ENCODE measurements at places on chromosomes 4 and X. TPM values are rescaled to one million over a fixed set of nuclear protein-coding genes. Genes with fewer than 3 reads are reported as not detected.

ZNF718 gene
- total RNA-seq, result 14.6 TPM

ZCCHC18 gene
- 0.52 TPM for total RNA-seq

SAGE1 gene
- not detected for total RNA-seq

STK26 gene
- 38.5 TPM for total RNA-seq

MRPS18C gene
- 39.0 TPM for total RNA-seq

LIMCH1 gene
- 53.9 TPM for total RNA-seq

ZNF157 gene
- not detected for total RNA-seq

AKAP4 gene
- not detected for total RNA-seq

SSX4B gene
- not detected for total RNA-seq

HSFX2 gene
- total RNA-seq, result 0.76 TPM

RHOH gene
- total RNA-seq, result not detected

GNRHR gene
- total RNA-seq, result not detected

TAB3 gene
- total RNA-seq, result 30.9 TPM

DACH2 gene
- not detected for total RNA-seq

GPR78 gene
- total RNA-seq, result 0.20 TPM

MAGEB10 gene
- not detected for total RNA-seq

RPS6KA6 gene
- 3.8 TPM for total RNA-seq

XAGE1B gene
- not detected for total RNA-seq

GYPE gene
- total RNA-seq, result not detected

ENAM gene
- total RNA-seq, result 0.26 TPM

GPM6B gene
- 4.3 TPM for total RNA-seq

MGST2 gene
- total RNA-seq, result 33.7 TPM

TENM3 gene
- 5.9 TPM for total RNA-seq

RS1 gene
- not detected for total RNA-seq

GUCY1A1 gene
- 23.6 TPM for total RNA-seq

FUNDC2 gene
- 33.5 TPM for total RNA-seq

NMU gene
- total RNA-seq, result 4.1 TPM

SYN1 gene
- not detected for total RNA-seq

BMPR1B gene
- 9.2 TPM for total RNA-seq

SLIT2 gene
- total RNA-seq, result 3.8 TPM

GAGE12J gene
- not detected for total RNA-seq

RIPPLY1 gene
- total RNA-seq, result 0.31 TPM

CT55 gene
- not detected for total RNA-seq

SSX2 gene
- total RNA-seq, result not detected

CTAG2 gene
- not detected for total RNA-seq

HOPX gene
- total RNA-seq, result not detected

SYNPO2 gene
- 0.17 TPM for total RNA-seq

SYTL4 gene
- total RNA-seq, result 16.0 TPM

BEX1 gene
- 12.9 TPM for total RNA-seq

MAGEA4 gene
- not detected for total RNA-seq

RUFY3 gene
- total RNA-seq, result 33.0 TPM
